ENCODE measurements at places on chromosomes 7 and 10.

DNA sequence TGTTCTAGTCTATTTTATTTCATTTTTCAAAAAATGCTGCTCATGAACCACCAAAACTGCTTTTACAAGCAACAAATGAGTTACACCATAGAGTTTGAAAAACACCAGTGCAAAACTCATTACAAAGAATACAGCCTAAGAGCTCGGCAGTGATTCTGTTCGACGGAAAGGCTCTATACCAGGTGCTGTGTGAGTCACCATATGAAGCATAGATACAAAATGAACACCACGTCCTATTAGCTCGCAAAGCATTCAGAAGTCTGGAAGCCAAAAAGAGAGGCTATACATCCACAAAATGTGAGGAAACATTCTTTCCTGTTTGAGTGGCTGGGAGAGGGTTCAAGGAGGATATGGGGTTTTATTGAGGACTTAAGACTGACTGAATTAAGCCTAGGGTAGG, 136.1 kb downstream of the ATE1 start:
- DNase-seq, result no peak

DNA sequence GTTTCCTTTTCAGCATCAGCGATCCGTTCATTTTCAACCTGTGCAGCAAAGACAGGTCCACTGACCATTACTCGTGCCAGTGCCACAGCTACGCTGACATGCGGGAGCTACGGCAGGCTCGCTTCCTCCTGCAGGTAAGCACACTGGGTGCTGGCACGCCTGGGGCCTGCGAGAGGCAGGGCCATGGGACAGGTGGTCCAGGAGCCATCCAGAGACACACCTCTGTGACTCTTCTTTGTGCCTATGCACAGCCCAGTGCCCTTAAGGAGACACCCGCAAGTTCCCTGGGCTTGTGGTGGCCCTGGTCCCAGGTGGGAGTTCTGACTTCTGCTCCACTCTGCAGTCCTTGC, 42.2 kb downstream of the LRRC18 start:
- no peak for DNase-seq

GRCh38 chr7:104972500-104972899, 41.5 kb upstream of the KMT2E start:
- DNase-seq, result no peak

DNA sequence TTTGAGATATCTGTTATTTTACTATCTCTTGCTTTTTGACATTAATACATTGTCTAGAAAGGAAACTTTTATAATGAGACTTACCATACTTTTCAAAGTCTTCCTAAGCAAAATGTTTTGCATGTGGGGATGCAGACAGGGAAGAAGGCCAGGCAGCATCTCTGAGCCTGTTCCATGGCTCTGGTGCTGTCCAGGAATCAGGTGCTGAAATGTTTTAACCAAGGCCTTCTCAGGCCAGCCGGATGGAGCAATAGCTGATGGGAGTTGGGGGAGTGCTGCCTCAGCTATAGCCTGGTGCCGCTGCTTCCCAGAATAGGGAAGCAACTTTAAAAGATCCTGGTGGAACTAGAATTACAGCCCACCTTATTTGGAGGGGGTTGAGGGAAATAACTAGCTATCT, 38.5 kb downstream of the CRTAC1 start:
- no peak for DNase-seq

- peak; percentile 48 for DNase-seq
Measured at GRCh38 chr7:143882604-143883078, 19.3 kb downstream of the TCAF1 start.

- peak; percentile 12 for DNase-seq
Measured at GRCh38 chr7:29346231-29346978, 151.8 kb downstream of the CHN2 start.

DNA sequence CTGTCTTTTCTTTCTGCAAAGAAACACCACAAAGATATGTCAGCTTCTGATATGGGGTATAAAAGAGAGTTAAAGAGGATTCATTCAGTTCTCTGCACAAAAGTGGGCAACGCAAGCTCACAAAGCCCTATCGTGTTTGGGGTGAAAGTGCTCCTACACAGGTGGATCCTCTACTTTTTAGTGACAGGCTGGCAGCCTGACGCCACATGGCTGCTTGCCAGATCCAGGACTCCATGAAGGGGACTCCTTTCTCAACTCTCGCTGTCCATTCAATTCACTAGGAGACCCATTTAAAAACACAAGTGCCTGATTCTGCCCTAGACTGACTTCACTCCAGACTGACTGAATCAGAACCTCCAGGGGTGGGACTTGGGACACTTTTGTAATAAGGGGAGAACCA, 8.0 kb downstream of the PARP12 start:
- no peak for DNase-seq

GRCh38 chr10:6135039-6135438, 46.2 kb downstream of the RBM17 start:
- DNase-seq, result no peak

DNA sequence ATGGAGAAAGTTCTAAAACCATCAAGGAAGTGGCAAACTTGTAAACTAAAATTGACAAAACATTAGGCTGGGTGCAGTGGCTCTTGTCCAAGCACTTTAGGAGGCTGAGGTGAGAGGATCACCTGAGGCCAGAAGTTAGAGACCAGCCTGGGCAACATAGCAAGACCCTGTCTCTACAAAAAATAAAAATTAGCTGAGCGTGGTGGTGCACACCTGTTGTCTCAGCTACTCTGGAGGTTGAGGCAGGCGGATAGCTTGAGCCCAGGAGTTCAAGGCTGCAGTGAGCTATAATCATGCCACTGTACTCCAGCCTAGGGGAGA, 29.4 kb upstream of the HNRNPH3 start:
- DNase-seq, result no peak

- DNase-seq, result no peak
Measured at GRCh38 chr7:42746214-42746613, 165.7 kb downstream of the C7orf25 start.

- no peak for DNase-seq
Measured at GRCh38 chr10:30125496-30125895, 66.1 kb upstream of the JCAD start.

DNA sequence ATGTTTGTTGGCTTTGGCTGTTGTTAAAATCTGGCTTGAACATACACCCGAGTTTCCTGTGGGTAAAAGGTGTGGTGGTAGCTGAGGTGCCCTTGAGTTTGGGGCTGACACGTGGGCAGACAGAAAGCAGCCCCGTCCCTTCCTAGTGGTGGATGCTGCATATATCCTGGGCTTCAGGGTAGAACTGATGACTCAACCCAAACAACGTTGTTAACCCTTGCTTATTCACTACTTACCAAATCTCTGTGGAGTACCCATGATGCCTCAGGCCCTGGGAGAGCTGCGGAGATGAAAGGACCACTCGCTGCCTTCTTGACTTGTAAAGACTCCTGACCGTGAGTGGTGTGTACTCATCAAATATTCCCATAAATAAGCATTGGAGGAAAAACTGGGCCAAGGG, 245.1 kb downstream of the RAB11FIP2 start:
- DNase-seq, result no peak

DNA sequence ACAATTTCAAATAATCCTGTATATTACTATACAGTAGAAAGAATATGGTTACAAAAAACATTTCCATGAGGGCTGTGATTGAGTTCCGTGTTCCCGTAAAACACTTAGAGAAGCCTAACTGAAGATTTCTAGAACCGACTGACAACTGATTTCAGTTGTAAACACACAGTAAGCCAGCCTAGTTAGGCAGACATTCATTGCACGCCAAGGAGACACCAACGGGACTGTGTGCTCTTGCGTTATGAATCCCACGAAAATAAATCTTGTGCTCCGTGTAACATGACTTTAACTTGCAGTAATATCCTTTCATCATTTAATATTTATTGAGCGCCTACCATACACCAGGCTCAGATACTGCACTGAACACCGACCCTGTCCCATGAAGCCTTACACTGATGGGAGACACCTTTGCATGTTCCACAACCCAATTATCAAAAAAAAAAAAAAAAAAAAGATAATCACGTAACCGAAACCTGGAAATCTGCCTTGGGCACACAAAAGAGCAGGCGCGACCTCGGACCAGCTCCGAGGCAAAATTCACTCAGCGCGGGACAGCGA, 420 bp upstream of the KLHL7 start:
- peak; percentile 75 for DNase-seq

Measured in NCI-H526 treated with DMSO at 0.1 percent for 48 hours (cell line).